ENCODE measurements at places on chromosomes 5 and 9.
A peak's percentile ranks its signal among the peaks of the same experiment; 100 is the strongest.

GRCh38 chr9:7489036-7489435, 310.5 kb downstream of the DMAC1 start:
- no peak for DNase-seq

DNA sequence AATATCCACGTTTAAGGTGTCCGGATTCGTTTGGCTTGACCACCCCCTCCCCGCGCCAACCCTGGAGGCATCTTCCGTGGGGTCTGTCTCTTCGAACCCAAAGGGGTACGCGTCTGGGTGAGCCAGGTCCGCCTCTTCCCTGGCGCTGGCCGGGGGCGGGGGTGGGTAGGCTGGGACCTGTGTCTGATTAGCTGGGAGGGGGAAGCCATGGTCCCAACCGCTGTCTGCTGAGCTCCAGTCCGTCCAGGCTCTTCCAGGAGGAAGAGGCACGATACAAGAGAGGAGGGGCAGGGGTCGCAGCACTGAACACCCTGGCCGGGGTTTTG, at the start of gene LVRN:
Gene LVRN (plus strand): TSS at position 237 of the 326 bp plus-strand sequence. CDS start 143 bp downstream, outside the sequence.
- DNase-seq: no peak

DNA sequence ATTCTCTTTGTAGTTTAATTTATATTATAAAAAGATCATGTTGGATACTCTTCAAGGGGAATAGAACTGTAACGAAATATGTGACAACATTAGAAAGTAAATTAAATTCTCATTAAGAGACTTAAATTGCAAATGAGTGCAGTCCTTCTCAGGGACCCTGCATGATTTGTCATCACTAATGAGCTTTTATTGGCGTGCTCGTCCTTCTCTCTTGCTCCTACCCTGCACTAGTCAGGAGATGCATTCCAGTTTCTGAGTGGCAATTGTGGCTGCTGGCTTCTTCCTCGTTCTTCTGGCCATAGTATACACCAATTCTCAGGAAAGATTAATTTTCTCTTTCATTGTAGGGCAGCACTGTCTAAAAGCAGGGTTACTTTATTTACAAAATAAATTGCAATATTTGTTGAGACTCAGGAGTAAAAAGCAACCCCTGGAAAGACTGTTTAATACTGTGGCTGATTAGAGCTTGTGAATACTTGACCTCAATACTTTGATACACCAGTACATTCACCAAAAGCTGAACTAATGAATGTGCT, 376.3 kb upstream of the CHD1 start:
- no peak for DNase-seq

- no peak for DNase-seq
Measured at GRCh38 chr5:79800979-79801827, 111.6 kb downstream of the CMYA5 start.

DNA sequence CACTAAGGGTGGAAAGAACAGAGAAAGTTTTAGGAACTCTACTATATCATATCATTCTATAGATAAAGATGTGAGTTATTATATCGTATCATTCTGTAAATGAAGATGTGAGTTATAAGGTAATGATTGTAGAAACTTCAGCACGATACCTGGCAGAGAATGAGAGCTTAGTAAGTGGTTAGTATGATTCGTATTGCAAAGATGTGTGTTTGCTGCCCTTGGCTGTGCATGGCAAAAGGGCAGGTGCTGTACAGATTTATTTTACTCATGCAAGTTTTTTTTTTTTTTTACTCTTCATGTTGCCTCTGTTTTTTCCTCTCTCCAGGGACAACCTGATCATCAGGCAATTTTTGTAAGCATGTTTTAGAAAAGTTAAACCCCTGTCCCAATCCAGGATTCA, 83.3 kb downstream of the EGFLAM start:
- peak; percentile 56 for DNase-seq

- no peak for DNase-seq
Measured at GRCh38 chr5:195401-196160, 4.3 kb downstream of the LRRC14B start.

DNA sequence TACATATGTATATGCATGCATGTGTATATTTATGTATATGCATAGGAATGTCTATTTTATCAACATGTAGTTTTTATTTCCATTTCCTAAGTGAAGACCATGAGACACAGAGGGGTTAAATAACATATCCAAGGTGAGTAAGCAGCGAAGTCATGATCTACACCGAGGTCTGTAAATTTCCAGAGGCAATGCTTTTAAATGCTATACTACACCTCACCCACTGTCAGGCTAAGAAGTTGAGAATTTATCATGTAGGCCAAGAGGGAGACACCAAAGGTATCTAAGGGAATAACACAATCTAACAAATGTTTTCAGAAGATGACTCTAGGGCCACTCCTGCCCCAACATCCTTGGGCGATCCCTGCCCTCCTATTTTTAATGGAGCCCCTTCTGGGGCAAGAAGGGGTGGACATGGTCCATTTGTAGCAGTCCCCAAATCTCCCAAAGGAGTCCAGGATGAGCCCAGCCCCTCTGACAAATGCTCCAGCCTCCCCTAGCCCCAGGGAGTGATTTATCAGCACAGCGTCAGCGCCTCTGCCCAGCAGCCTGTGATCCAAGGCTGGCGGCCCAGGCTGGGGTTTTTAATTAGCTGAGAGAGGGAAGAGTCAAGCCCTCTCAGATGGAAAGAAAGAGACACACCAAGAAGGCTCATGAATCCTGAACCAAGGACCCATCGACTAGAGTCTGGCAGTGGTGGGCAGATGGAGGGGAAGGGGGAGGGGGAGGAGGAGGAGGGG, 339.9 kb downstream of the ASTN2 start:
- DNase-seq: no peak

- DNase-seq: no peak
Measured at GRCh38 chr5:149303210-149303609, 31.6 kb downstream of the AFAP1L1 start.

- DNase-seq: no peak
Measured at GRCh38 chr5:169367861-169368260, 66.9 kb upstream of the SLIT3 start.

GRCh38 chr5:79002374-79002773, 17.3 kb upstream of the ARSB start:
- DNase-seq: no peak

DNA sequence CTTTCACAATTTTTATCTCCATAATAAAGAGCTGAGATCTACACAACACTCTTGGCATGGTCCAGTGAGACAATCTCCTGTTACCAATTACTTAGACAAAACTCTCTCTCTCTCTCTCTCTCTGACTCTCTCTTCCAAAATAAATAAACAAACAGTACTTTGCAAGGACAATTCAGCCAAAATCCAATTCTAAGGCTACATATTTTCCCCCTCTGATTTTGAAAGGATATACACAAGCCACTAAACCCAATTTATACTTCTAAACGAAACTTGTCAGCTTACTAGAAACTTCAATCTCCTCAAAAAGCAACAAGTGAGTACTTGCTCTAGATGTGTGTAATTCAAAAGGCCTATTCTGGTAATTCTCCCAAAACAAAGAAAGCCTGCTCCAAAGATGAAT, 26.3 kb upstream of the TNPO1 start:
- no peak for DNase-seq

DNA sequence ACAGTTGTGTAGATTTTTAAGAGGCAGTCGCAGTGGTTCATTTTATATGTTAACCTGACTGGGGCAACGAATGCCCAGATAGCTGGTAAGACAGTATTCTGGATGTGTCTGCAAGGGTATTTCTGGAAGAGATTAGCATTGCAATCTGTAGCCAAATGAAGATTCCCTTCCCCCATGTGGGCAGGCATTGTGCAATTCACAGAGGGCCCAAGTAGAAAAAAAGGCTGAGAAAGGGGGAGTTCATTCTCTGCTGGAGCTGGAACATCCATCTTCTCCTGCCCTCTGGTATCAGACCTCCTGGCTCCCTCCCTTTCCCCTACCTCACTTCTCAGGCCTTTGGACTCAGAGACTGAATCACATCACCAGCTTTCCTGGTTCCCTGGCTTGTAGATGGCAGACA, 70.6 kb downstream of the TENT4A start:
- DNase-seq: no peak

DNA sequence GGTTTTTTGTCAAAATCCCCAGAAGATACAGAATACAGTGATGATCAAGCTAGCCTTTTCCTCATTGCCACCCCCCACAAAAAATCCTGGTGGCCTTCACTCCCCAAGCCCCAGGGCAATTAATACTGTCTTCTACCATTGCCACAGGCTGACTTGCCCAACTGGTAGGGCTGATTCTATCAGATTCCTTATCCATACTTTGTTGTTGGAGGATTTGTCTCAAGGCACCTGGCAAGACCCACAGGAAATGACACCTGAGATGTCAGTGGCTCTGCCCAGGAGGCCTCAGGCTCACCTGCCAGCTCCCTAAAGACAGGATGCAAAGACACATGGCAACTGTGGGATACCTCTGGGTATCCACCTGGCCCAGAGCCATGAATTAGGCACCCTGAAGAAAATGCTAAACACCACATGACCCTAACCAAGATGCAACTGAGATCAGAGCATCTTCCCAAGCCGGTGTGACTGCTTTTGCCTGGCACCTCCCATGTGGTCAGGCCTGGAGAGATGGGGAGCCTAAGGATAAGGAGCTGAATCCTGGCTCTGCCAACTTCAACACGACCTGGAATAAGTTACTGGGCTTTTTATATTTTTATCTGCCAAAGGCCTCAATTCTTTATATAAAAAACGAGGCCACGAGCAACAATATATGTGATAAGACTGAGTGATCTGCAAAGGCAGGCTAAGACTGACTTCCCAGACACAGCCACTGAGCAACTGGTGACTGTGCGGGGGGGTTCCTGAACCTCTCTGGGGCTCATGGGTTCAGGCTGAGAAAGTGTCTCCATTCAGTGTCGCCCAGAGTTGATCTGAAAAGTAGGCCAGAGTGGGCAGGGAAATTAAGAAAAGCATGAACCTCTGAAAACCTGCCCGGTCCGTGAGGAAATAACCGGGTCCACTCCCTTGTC, 944 bp downstream of the ATOX1 start:
- no peak for DNase-seq

GRCh38 chr9:97666907-97667686, 30.0 kb downstream of the XPA start:
- no peak for DNase-seq

GRCh38 chr5:138470322-138471051, 5.2 kb downstream of the EGR1 start:
- peak; percentile 43 for DNase-seq

DNA sequence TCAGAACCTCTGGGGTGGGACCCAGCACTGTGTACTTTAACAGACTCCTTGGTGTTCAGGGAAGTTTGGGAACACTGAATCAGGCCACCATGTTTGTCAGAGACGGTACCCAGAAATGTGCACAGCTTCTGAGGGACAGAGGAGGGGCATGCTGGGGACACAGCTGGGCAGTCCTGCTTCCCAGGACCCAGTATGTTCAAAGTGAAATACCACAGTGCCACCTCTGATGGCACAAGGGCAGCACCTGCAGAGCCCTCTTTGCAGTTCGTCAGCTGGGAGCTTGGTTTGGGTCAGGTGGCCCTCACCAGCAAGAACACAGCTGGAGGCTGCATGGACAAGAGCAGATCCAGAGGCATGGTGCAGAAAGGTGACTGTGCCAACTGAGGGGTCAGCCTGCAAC, 51.2 kb downstream of the NDST1 start:
- DNase-seq: no peak

- DNase-seq: no peak
Measured at GRCh38 chr5:147851578-147851977, 20.1 kb upstream of the SPINK1 start.

DNA sequence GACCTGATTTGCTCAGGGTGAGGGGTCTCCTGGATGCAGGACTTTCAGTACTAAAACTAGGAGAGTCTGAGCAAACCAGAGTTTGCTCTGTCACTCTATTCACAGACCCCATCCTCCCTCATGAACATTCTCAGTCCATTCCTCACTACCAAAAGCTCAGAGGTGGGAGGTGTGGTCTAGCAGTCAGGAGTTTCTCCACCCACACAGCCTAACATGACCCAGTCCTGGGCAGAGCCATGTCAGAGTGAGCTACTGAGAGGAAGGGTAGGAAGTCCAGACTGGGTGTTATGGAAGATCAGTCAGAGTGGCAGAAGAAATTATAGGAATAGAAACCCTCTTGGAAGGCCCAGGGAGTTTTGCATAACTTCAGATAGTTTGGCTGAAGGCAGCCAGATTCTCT, 113.3 kb upstream of the GRAMD2B start:
- DNase-seq: no peak

DNA sequence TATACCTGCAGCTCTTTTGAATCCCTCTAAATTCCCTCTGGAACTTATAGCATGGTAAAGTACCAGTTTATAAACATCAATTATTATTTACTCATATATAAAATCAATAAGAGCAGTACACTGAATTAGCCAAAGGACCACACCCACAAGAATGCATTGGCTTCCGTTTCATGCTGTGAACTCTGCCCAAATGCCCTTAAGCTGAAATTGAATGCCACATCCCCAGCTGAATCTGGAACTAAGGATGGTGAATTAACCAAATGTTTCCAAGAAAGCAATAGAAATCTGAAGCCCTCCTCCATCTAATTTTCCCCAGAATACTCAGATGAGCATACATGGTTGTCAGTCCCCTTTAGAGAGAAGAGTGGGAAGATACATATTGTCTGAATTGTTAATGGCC, 436.4 kb upstream of the FTMT start:
- no peak for DNase-seq

GRCh38 chr5:126948011-126948355, 82.4 kb downstream of the MARCHF3 start:
- no peak for DNase-seq

DNA sequence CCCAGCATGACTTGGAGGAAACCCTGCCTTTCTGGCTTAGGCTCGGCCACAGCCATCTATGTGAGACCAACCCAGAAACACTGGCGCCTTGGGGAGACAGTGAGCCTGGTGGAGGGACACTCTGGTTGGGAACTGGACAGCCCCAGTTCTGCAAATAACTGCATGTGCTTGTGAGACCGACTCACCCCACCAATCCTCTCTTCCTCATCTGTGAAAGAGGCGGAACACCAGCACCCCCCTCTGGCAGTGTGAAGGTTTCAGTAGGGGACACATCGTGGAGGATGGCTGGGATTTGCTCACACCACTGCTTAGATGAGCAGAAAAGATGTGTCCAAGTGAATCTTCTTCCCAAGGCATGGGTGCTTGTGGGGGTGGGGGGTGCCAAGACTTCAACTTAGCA, 43.4 kb upstream of the N4BP3 start:
- no peak for DNase-seq

DNA sequence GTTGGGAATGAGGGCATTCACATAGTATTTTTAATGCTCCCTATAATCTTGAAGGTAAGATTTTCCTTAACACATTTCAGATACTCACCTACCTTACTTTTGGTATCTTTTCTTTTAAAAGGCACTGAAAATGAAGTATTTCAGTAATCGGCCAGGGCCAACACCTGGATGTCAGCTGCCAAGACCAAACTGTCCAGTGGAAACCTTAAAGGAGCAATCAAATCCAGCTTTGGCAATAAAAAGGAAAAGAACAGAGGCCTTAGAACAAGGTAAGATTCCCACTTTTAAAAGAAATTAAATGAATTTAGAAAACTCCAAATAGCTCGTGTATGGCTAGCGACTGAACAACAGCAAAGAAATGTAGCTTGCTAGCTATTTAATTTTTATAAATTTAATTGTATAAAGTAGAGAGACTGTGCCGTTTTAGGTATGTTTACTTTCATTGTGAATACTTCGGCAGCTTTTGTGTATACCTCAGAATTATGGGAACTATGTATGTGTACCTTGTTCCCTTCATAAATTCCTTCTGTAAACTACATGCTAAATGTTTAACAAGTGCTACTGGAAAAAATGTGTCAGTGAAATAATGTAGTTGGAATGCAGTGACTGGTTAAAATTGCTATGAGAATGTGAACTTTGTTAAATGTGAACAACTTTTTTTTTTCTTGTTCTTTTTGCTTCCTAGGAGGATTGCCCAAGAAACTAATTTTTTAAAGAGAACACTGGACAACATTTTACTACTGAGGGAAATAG, 41.9 kb downstream of the CDK7 start:
- peak; percentile 69 for DNase-seq

GRCh38 chr9:79037338-79037737, 534.4 kb upstream of the TLE4 start:
- DNase-seq: no peak

All from kidney glomerular epithelial cell (primary cell).